ENCODE measurements at places on chromosomes 7 and 10. TPM values are rescaled to one million over a fixed set of nuclear protein-coding genes. Genes with fewer than 3 reads are reported as not detected.

The RGR gene
- not detected for total RNA-seq

The GPR15LG gene
- total RNA-seq, result not detected

The CHPF2 gene
- total RNA-seq, result 40.7 TPM

The TBXAS1 gene
- 8.8 TPM for total RNA-seq

The KCND2 gene
- not detected for total RNA-seq

The TMEM196 gene
- total RNA-seq, result not detected

The AKR1C2 gene
- total RNA-seq, result not detected

The BLNK gene
- total RNA-seq, result not detected

The SLC26A3 gene
- total RNA-seq, result not detected

The HOGA1 gene
- total RNA-seq, result not detected

- no peak overlapping the region for H3K4me3 ChIP-seq
- H3K27ac ChIP-seq, result no peak overlapping the region
Observed at GRCh38 chr7:140022582-140023211, 40.1 kb downstream of the PARP12 start.

DNA sequence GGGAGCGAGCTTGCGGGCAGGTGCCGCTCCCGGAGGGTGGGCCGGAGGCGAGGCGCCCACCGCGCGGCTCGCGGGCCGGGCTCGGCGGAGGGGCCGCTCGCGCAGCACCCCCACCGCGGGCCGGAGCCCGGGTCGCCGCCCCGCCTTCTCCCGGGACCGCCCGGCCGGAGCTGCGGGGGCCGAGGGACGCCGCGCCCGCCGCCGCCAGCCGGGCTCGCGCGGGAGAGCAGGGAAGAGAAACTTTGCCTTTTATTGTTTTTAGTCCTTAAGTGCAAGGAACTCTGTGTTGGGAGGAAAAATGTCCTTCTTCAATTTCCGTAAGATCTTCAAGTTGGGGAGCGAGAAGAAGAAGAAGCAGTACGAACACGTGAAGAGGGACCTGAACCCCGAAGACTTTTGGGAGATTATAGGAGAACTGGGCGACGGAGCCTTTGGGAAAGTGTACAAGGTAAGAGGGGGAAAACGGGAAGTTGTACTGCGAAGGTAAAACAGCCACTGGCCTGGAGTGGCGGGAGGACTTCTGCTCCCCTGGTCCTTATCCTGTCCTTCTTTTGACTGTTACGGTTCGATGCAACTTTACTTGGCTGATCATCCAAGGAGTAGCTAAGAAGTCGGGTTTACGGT lies 620 bp downstream of the SLK start:
- DNase-seq, result peak; percentile 22
- H3K4me1 ChIP-seq, result peaks cover 42% of the 10 kb centered on the region
- peak overlapping the region; percentile 95 for H3K4me3 ChIP-seq
- peak overlapping the region; percentile 88 for H3K27ac ChIP-seq

- no peak overlapping the region for H3K27ac ChIP-seq
- H3K4me3 ChIP-seq, result no peak overlapping the region
- no peaks in the 10 kb centered on the region for H3K36me3 ChIP-seq
Observed at GRCh38 chr10:128875030-128875744, 591.9 kb upstream of the MGMT start.

DNA sequence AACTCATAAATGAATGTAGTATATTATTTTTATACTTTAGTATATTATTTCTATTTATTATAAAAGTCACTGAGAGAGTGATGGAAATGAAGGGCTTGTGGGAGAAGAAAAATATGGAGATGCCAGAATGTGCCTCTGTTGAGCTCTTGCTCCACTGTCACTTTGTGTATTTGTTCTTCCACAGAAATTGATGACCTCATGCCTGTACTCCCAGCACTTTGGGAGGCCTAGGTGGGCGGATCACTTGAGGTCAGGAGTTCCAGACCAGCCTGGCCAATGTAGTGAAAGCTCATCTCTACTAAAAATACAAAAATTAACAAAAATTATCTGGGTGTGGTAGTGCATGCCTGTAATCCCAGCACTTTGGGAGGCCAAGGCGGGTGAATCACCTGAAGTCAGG lies 76.4 kb upstream of the STK17A start:
- H3K27me3 ChIP-seq, result peaks cover 8% of the 10 kb centered on the region
- DNase-seq, result no peak
- peaks cover 3% of the 10 kb centered on the region for H3K4me1 ChIP-seq
- no peaks in the 10 kb centered on the region for H3K36me3 ChIP-seq

DNA sequence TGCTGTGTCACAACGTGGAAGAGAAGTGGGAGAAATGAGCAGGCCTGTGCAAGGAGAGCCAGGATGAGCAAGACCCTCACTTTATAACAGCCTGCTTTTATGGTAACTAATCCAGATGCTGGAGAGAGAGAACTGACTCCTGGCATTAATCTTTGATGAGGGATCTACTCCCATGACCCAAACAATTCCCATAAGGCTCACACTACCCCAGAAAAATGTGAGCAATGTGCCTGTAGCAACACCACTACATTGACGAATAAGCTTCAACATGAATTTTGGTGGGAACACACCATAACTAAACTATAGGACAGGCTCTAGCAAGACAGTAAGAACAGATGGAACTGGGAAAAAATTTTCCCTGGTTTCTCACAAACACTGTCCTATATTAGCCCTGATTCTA lies 173.6 kb upstream of the PRSS58 start:
- no peak overlapping the region for H3K27ac ChIP-seq
- no peaks in the 10 kb centered on the region for H3K36me3 ChIP-seq
- H3K4me1 ChIP-seq, result peaks cover 31% of the 10 kb centered on the region
- DNase-seq, result no peak
- H3K27me3 ChIP-seq, result peaks cover 3% of the 10 kb centered on the region

DNA sequence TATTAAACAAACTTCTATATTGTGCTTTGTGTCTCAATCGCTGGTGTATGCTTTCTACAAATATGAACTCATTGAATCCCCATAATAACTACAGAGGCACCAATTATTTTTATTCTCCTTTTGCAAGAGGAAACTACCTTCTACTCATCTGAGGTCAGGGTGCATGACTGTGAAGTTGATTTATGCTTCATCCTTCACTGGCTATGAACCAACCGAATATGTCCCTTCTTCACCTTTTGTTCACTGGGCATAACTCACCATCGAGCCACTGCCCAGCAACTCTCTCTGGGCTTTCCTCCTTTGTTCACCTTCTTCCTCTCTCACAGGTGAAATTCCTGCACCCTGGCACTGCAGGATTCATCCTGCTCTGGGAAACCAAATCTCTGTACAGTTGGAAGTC lies 61.3 kb upstream of the PFKP start:
- H3K4me1 ChIP-seq, result peaks cover 3% of the 10 kb centered on the region
- no peak overlapping the region for H3K27ac ChIP-seq
- peaks cover 23% of the 10 kb centered on the region for H3K27me3 ChIP-seq
- H3K4me3 ChIP-seq, result no peak overlapping the region
- DNase-seq, result no peak

DNA sequence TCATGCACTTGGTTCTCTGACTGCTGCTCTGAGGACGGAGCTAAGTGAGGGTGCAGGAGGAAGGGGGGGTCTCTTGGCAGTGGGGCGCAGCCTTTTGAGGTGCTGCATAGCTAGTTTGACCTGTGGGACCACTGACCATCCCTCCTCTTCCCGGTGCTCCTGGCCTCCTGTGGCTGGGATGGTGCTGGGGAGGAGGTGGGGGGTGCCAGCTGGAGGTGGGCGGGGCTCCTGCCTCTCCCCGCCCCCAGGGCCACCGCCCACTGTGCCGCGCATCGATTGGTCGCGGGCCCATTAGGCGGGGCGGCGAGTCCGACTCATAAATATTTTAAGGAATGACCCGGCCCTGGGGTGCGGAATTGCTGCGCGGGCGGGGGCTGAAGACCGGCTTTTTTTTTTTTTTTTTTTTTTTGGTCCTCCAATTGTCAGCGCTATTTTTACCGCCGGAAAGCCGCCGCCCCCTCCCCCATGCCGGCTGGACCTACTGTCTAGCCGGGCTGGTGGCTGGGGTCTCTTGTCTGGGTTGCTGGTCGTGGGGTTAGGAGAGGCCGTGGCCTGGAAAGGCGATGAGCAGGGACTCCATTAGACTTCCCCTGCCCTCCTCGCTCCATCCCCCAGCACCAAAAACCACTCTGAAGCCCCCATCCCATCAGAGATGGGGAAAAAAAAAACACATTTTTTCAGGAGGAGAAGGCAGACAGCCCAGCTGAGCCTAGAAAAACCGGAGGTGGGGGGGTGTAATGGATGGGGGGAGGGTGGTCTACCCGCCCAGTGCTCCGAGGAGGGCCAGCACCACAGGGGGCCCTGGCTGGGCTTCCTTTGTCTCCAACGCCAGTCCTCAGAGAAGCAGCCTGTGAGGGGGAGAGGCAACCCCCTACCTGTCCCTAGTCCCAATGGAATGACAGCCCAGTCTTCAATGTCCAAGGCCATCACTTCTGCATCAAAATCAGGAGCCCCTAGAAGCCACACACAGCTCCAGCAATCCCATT lies 6.4 kb downstream of the SH2B2 start:
- H3K27ac ChIP-seq, result no peak overlapping the region
- H3K36me3 ChIP-seq, result no peaks in the 10 kb centered on the region
- H3K27me3 ChIP-seq, result peaks cover 15% of the 10 kb centered on the region
- H3K4me1 ChIP-seq, result peaks cover 15% of the 10 kb centered on the region

GRCh38 chr7:132511387-132511786 lies 64.9 kb downstream of the PLXNA4 start:
- H3K4me1 ChIP-seq, result peaks cover 30% of the 10 kb centered on the region
- no peak for DNase-seq
- H3K36me3 ChIP-seq, result peaks cover 20% of the 10 kb centered on the region
- H3K4me3 ChIP-seq, result no peak overlapping the region
- peaks cover 4% of the 10 kb centered on the region for H3K27me3 ChIP-seq

DNA sequence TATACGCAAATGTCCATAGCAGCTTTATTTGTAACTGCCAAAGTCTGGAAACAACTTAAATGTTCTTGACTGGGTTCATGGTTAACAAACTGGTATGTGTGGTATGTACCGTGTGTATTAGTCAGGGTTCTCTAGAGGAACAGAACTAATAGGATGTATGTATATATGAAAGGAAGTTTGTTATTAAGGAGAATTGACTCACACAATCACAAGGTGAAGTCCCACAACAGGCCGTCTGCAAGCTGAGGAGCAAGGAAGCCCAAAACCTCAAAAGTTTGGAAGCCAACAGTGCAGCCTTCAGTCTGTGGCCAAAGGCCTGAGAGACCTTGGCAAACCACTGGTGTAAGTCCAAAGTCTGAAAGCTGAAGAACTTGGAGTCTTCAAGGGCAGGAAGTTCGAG lies 66.8 kb downstream of the TMEM168 start:
- no peak overlapping the region for H3K4me3 ChIP-seq
- no peaks in the 10 kb centered on the region for H3K36me3 ChIP-seq
- no peaks in the 10 kb centered on the region for H3K4me1 ChIP-seq

- DNase-seq, result no peak
- H3K27me3 ChIP-seq, result peaks cover 4% of the 10 kb centered on the region
- H3K4me3 ChIP-seq, result no peak overlapping the region
Observed at GRCh38 chr7:24715171-24715570, 42.1 kb downstream of the GSDME start.

DNA sequence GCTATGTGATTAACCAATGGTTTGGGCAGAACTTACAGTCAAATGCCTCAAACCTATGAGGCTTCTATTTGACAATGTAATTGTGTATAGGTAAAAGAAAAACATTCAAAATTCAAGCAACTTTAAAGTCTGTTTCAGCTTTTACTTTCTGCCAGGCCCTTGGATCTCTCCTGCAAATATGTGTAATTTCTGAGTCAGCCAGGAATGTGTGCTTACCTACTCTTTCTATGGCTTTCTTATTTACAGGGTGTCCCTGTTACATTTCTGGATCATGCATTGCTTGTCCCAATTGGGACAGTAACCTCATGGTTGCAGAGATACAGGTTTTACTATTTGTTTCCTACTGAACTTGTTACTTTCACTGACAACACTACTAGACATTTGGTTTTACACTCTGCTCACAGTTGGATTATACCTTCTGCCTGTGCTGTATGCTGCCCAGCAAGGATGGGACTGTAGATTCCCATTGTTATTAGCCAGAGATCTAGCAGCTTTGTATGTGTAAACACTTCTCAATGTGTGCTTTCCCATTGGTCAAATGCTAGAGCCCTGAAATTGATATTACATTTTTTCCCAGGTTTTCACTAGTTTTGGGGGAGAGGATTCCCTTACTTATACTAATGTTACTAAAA lies 355.3 kb downstream of the ARL4A start:
- H3K27me3 ChIP-seq, result peaks cover 5% of the 10 kb centered on the region
- no peak for DNase-seq
- no peak overlapping the region for H3K4me3 ChIP-seq
- no peaks in the 10 kb centered on the region for H3K4me1 ChIP-seq
- no peaks in the 10 kb centered on the region for H3K36me3 ChIP-seq

DNA sequence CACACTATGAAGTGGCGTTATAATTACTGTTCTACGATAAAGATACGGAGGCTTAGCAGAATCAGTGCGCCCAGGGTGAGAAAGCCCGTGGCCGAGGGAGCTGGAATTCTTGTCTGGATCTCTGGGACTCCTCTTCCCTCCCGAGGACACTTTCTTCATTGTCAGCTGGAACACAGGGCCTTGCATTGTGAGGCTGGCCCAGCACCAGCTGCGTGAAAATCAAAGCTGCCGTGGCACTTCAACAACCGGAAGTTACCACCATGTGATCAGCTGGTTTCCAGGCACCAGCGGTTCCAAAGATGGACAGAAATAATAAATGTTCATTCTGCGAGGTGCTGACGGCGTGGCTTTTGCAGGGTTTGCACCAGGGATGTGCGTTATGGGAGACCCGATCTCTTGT lies 234.0 kb upstream of the PITRM1 start:
- no peaks in the 10 kb centered on the region for H3K4me1 ChIP-seq
- no peak overlapping the region for H3K27ac ChIP-seq
- H3K4me3 ChIP-seq, result no peak overlapping the region
- H3K36me3 ChIP-seq, result no peaks in the 10 kb centered on the region

GRCh38 chr10:27504808-27505460 lies 830 bp downstream of the RAB18 start:
- H3K4me3 ChIP-seq, result peak overlapping the region; percentile 100
- no peak for DNase-seq
- peak overlapping the region; percentile 99 for H3K27ac ChIP-seq
- H3K36me3 ChIP-seq, result peaks cover 28% of the 10 kb centered on the region
- no peaks in the 10 kb centered on the region for H3K27me3 ChIP-seq
- H3K4me1 ChIP-seq, result peaks cover 53% of the 10 kb centered on the region

- H3K4me3 ChIP-seq, result peak overlapping the region; percentile 63
- peak overlapping the region; percentile 79 for H3K27ac ChIP-seq
- peak; percentile 11 for DNase-seq
- H3K4me1 ChIP-seq, result peaks cover 16% of the 10 kb centered on the region
- H3K27me3 ChIP-seq, result peaks cover 54% of the 10 kb centered on the region
Observed at GRCh38 chr7:29988424-29989256, 961 bp downstream of the SCRN1 start.

GRCh38 chr10:66258693-66259092 lies 667.1 kb upstream of the LRRTM3 start:
- H3K4me1 ChIP-seq, result no peaks in the 10 kb centered on the region
- no peak overlapping the region for H3K4me3 ChIP-seq
- DNase-seq, result no peak
- H3K36me3 ChIP-seq, result no peaks in the 10 kb centered on the region
- H3K27ac ChIP-seq, result no peak overlapping the region

- no peak overlapping the region for H3K4me3 ChIP-seq
- H3K27ac ChIP-seq, result no peak overlapping the region
- no peaks in the 10 kb centered on the region for H3K27me3 ChIP-seq
- H3K4me1 ChIP-seq, result peaks cover 4% of the 10 kb centered on the region
Observed at GRCh38 chr7:30142710-30143109, 7.9 kb downstream of the MTURN start.

All from activated CD4-positive, alpha-beta T cell treated with anti-CD3 and anti-CD28 coated beads, Interleukin-2, amount 10 ng/mL, durations not matched to agents 7 days and 5 days (primary cell).